ENCODE measurements at places on chromosomes 2 and 18. TPM values are rescaled to one million over a fixed set of nuclear protein-coding genes. Genes with fewer than 3 reads are reported as not detected.

The TEX44 gene
- total RNA-seq: not detected

DNA sequence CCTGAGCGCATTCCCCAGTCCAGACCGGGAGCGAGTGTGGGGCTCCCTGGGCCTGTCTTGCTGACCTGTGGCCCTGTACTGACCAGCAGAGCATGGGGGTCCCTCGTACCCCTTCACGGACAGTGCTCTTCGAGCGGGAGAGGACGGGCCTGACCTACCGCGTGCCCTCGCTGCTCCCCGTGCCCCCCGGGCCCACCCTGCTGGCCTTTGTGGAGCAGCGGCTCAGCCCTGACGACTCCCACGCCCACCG, 5.3 kb downstream of the NEU4 start:
- DNase-seq: no peak

DNA sequence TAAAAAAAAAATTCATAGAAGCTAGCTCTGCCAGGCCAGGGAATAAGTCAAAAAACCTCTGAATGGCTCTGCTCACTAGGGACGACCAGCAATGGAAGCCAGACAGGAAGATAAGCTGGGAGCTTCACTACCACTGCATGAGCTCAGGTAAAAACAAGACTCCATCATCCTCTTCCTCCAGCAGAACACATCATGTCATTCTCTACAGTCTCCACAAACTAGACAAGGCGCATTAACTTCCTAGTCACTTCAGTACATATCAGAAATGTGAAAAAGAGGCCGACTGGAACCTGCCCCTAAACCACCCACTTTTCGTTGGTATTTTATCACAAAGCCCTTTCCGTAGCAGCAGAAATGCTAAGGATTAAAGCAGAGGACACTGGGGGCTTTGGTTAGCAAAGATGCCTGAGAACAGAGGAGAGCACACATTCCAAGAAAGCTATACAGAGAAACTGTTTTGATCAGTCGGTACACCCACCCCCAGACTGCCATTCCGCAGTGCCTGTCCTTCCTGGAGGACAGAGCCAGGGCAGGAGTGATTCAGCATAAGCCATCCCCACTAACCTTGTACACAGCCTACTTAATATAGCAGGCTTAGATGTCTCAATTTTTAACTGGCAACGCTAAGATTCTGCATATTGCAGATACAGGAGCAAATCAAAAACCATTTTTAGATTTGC, 53.4 kb downstream of the AAK1 start:
- DNase-seq: no peak

DNA sequence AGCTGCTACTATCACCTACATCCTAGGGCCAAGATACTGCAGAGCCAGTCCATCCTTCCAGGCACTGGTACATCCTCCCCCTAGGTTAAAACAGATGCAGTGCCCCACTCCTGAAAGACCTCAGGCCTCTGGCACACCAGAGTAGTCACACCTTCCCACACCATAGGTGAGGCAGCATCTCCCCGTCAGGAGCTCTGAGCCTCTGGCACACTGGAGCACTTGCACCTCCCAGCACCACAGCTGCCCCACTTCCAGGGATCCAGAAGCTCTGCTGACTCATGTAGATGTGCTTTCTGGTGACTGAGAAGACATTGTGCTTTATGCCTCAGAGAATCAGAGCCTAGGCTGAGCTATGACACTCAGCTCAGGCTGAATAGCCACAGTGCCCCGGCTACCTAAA, 138.4 kb upstream of the COL3A1 start:
- no peak for DNase-seq

DNA sequence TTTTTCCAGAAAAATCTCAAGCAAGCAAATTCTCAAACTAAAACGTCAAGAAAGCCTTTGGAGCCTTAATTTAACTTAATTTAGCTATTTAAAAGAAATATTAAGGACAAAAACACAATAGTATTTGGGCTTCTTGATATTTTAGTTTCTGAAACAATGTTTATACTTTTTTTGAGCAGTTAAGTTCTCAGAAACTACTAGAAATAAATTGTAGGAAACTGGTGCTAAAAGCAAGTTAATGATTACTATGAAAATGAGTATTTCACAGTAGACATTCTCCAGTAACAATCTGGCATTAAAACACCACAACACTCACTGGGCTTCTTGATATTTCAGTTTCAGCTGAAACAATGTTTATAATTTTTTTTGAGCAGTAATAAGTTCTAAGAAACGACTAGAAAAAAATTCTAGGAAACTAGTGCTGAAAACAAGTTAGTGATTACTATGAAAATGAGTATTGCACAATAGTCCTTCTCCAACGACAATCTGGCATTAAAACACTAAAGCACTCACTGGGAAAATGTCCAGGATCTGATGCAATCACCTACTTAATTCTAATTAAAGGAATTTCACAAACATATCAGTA, 45.1 kb downstream of the TRAK2 start:
- no peak for DNase-seq

DNA sequence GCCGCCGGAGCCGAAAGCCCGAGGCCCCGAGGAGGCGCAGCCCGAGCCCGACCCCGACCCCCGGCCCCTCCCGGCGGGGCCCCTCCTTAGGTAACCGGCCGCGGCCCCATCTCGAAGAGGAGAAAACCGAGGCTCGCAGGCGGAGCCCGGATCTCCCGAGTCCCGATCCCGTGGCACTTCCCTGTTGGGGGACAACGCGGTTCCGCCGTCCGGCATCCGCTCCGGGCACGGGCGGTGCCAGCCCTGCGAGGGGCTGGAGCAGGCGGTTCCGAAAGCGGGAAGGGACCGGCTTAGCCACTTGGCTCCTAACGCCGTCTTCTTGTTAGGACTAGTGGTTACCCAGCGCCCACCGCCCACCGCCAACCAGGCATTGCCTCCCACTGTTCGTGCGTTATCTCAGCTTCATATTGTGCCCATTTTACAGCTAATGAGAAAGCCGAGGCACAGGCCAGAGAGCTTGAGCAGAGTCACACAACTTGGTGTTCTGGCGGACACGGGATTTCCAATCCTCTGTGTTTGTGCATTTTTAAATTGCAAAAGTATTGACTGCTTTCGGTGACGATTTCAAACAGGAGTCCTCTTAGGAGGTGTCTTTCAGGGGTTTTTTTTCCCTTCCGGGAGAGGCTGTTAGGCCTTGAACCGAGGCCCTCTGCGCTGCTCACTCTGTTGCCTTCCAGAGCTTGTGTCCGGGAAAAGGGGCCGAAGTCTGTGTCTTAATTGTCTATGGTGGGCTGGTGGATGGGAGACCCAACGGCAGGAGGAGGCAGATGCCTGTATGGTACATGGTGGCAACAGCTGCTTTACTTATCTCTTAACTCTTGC, 562 bp downstream of the CENPA start:
- no peak for DNase-seq

DNA sequence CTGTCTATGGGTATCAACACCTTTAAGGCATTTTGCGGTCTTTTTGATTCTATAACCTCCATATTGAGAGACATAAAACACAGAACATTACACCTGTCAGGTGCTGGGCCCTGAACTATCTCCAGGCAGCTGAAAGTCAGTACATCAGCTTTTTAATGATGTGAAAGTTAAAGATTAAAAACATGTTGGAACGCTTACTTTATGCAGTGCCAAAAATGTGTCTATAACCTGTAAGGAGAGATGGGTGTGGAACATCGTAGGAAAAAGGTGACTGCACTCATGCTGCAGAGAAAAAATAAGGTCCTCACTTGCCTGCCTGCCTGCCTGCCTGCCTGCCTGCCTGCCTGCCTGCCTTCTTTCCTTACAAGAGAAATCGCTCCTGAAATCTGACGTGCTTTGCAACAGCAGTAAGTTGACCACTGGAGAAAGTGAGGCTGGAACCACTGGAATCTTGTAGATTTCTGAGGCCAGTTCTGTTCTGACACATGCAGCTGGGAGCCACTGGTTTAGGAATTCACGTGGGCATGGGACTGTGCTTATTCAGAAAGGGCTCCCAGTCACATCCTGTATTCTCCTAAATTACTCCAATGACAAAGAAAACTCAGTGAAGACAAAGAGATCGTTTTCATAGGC, 34.1 kb downstream of the BCL11A start:
- no peak for DNase-seq

DNA sequence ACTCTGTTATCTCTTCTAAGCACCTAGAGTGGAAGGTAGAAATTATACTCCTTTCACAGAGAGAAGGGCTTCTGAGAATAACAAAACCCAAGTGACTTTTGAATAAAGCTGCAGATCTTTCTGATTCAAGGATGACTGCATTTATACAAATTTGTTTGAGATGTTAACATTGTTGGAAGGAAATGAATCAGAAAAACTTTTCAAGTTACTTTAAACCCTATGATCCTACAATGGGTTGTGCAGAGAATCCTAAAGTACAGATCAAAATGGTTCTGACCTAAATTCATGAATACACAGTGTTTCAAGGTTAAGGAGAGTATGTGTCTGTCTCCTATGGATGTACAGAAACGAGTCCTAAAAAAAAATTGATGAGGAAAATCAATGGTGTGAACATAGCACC, 1.8 kb downstream of the RFTN2 start:
- DNase-seq: no peak

- no peak for DNase-seq
Observed at GRCh38 chr2:12227941-12228608, 481.6 kb downstream of the LPIN1 start.

The SERPINB13 gene
- total RNA-seq: not detected

DNA sequence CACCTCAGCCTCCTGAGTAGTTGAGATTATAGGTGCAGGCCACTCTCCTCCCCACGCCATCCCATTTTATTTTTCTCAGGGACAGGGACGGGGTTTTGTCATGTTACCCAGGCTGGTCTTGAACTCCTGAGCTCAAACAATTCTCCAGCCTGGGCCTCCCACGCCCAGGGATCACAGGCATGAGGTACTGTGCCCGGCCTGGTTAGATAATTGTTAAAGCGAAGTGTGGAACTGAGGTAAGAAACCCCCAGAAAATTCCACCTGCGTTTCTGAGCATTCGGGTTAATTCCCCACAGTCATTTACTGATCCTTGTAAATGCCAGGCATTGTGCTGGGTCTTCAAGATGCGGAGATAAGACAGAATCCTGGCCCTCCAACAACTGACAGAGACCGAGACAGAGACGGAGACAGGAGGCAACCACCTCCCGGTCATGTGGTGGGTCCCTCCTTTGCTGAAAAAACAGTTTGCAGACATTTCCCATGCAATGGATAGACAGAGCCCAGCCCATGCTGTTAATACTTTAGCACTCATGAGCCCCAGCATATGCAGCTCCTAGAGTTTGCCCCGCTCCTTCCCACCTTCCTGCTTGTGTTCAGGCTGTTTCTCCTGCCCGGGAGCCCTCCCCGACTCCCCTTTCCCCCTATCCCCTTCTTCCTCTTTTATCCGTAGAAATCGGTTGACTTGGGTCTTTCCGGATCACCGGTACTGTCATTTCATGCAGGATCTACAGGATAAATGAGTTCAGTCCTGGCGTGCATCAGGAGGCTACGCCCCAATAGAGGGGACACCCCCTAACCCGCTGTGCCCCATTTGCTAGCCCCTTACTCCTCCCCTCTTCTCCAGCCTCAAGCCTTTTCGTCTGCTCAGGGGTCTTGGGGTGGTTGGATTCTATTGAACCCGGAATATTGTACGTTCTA, 1.6 kb upstream of the RHOB start:
- DNase-seq: peak; percentile 46

- no peak for DNase-seq
Observed at GRCh38 chr2:170339750-170340692, 162.1 kb downstream of the MYO3B start.

The GRHL1 gene
- total RNA-seq: 4.7 TPM

GRCh38 chr2:57570961-57571360, 475.6 kb upstream of the VRK2 start:
- no peak for DNase-seq

The EPB41L3 gene
- total RNA-seq: 4.0 TPM

GRCh38 chr2:23469142-23469540, 84.2 kb downstream of the KLHL29 start:
- DNase-seq: no peak

The ASXL3 gene
- total RNA-seq: 2.6 TPM

The ABHD1 gene
- 3.6 TPM for total RNA-seq

- peak; percentile 65 for DNase-seq
Observed at GRCh38 chr2:64391940-64392339, 62.0 kb upstream of the LGALSL start.

All from left lobe of liver (tissue), 2 donors.